Stimulated activated CD8-positive, alpha-beta memory T cell treated with anti-CD3 and anti-CD28 coated beads, Interleukin-2, amount 100 ng/mL, for 1 hour (primary cell): ENCODE measurements at places on chromosomes 13 and 19.

- DNase-seq = no peak
These were observed 3.5 kb upstream of the EID2 start for GRCh38 chr19:39543477-39543857.

GRCh38 chr13:47291107-47291656, 394.3 kb upstream of the HTR2A start:
- no peak for DNase-seq

- DNase-seq = no peak
These were observed 2.3 kb upstream of the KDM4B start for GRCh38 chr19:4966591-4966990.

DNA sequence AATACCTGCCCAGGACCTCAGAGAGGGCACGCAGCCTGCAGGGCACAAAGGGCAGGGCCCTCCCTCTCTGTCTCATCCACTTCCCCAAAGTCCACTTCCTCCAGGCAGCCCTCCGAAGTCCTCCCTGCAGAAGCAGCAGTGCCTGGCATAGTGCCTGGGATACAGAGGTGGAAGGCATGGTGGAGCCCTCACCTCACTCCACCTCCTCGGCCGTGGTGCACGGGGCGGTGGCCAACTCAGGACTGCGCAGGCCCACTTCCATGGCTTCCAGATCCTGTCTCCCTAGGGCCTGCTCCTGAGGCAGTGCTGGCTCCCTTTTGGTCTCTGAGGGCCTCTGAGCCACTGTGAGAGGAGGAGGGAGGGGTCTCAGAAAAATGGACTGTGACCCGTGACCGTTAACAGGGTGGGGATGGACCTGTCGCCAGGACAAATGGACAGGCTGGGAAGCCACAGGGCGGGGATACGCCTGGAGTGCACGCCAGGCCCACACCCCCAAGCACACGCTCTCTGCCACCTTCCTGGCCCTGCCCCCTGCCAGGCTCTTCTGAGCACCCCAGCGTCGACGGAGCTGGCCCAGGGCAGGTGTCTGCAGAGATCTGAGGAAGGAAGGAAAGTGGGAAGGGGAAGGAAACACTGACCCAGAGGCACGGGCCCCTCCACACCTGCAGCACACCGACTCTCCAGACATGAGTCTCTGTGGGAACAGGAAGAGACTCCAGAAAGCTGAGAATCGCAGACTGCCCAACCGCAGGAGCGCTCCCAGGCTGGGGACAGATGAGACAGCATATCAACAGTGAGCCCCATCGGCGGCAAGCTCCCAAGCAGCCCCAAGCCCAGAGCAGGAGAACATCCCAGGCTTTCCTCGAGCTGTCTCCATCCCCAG, 8.4 kb downstream of the REXO1 start:
- no peak for DNase-seq

- DNase-seq = no peak
These were observed 241.3 kb upstream of the IRS2 start for GRCh38 chr13:110027470-110028240.

- no peak for DNase-seq
These were observed 151.1 kb downstream of the LHFPL6 start for GRCh38 chr13:39451860-39452301.

- DNase-seq = no peak
These were observed 66.3 kb upstream of the MCF2L start for GRCh38 chr13:112902669-112903068.

- DNase-seq = peak; percentile 61
These were observed 108.8 kb downstream of the KCNRG start for GRCh38 chr13:50123862-50124535.

GRCh38 chr19:36489118-36489919, at the start of gene ZNF566:
Gene ZNF566, minus strand, starts transcription at chr19:36489561. Its CDS starts 13,004 bp downstream, at chr19:36476557.
- peak; percentile 78 for DNase-seq

DNA sequence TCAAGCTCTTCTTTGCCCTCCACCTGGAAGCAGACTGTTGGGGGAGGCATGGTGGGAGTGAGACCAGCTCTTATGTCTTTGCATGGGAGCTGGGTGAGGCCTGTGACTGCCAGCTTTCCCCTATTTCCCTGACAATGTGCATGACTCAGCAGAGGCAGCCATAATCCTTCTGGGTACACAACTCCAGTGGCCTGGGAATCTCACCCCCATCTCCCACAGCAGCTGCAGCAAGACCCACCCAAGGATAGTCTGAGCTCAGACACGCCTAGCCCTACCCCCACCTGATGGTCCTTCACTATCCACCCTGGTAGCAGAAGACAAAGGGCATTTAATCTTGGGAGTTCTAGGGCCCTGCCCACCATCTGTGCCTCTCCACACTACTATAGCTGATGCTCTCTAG, 41.4 kb upstream of the FGF14 start:
- DNase-seq = no peak

DNA sequence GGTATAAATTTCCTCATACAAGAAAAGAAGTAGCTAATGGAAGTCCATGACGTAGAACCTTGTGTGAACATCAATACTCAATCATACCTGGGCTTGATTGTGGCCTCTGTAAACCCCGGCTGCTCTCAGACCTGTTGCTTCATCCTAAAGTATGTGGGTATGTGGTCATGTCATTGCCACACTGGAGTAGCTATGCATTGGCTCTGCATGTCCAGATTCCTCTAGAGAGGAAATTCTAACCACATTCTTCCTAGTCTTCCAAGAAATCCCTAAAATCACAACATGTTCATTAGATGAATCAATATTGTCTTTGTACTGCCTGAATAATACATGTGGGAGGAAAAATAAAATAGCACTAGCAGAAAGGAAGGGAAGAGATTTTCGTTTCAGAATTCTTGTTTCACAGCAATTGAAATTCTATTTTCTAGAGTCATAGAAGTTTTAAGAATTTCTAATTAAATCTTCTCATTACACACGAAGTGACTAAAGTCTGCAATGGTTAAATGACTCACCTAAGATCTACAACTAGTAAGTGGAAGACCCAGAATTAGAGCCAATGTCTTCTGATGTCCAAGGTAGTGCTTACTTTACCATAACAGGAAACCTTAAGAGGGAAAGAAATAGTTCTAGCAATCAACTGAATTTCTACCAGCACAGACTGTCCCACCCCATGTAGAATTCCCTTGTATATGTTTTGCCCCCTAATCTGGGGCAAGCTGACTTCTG, 28.0 kb downstream of the RXFP2 start:
- no peak for DNase-seq

DNA sequence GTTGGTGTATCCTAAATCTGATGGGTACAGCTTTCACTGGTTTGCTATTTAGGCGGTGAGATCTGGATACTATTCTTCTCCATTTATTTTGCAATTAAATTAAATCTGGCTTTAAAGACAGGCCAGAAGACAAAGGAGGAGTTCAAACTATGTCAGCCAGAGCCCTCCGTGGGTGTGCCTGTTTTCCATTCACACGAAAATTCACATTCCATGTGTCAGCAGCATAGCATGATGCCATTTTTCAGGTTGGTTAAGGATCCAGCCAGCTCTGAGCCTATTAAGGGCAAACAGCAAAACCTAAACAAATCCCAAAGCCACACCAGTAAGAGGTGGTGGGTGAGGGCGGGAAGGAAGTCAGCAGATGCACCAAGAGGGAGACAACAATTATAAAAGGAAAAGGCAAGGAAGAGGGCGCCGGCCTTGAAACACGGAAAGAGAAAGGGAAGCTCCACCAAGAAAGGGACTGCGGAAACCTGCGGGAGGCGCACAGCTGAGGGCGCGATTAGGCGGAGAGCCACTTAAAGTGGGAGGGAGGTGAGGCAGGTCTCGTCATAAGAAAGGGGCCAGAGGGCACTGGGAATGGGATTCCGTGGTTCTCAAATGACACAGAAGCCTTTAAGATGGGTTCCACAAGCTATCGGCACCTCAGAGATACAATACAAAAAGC, 43.0 kb downstream of the CARS2 start:
- no peak for DNase-seq

DNA sequence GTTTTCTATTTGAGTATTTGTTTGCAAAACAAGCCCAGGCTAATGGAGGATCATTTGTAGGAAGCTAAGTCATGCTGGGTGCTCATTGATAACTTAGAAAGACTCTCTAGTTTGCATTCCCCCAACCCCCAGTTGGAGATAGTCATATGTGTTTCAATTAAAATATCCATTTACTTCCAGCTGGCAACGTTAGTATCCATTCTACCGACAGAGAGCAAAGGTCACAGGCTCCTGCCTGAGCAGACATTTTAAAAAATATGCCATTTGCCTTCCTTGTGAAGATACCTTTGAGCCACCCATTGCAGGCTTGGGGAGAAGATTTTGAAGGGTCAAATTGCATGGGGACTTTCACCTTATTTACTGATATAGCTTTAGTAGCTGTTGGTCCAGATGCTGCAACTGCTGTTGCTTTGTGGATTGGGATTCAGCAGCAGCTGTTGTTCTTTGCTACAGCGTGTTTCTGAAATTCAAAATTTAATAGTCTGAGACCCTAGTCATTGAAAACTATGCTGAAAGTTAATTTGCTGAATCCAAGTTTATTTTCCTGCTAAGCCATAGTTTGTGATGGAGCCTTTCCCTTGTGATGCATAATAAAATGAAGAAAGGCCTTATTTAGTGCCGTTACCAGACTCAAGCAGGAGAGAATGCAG, 335.1 kb downstream of the GPC6 start:
- DNase-seq = no peak

- DNase-seq = no peak
These were observed 533.5 kb upstream of the KLF12 start for GRCh38 chr13:74667656-74668203.

- no peak for DNase-seq
These were observed 10.5 kb upstream of the ATP11A start for GRCh38 chr13:112679381-112679780.

DNA sequence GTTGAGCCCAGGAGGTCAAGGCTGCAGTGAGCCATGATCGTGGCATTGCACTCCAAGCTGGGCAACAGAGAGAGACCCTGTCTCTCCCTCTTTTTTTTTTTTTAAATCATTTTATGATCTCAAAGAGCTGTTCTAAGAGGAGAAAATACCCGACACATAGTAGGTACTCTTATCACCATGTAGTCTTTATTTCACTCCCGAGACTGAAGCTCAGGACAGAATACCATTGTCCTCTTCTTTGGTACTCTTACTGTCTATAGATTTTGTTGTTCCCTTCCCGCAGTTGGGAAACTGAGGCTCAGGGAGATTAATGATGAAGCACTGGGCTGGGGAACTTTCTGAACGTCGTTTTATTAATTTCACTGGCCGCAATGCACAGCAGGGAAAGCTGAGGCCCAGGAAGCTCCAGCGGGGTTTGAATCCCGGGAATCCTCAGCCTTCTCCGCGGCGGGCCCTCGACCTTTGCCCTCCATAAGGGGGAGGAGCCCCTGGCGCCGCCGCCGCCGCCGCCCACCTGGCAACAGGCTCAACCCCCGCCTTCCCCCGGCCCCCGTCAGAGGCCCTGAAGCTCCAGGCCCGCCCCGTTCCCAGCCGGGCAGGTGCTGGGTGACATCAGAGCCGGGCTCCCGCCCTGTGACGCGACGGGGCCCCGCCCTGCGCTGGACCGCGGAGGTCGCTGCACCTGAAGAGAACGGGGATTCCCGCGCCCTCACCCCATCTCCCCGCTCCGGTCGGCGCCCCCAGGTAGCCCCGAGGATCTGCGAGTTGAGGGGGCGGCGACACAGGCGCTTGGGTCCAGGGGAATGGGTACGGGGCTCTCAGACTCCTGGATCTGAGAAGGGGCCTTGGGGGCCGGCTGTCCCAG, 1.6 kb downstream of the MYH14 start:
- DNase-seq = no peak

DNA sequence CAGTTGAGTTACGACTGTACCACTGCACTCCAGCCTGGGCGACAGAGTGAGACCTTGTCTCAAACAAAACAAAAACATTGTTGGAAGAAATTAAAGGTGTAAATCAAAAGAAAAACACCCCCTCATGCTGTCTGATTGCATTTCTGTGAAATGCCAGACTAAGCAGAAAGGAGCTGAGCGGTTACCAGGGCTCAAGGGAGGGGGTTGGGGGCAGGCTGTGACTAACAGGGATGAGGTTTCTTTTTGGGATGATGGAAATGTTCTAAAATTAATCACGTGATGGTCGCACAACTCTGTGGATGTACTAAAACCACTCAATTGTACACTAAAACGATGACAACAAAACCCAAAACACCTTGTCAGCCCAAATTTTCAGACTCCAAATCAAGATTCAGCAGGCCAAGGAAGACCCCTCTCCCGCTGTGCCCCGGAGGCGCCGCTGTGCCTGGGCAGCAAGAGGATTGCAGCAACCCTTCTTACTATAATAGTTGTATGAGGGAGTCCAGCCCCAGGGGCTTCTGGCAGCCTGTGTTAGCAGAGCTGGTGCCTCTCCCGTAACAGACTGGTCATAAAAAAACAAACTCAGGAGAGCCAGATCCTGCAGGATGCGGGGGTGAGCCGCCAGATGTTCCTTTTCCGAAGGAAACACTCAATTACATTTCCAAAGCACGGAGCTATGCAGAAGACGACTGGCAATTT, 20.9 kb downstream of the CAPS start:
- no peak for DNase-seq

DNA sequence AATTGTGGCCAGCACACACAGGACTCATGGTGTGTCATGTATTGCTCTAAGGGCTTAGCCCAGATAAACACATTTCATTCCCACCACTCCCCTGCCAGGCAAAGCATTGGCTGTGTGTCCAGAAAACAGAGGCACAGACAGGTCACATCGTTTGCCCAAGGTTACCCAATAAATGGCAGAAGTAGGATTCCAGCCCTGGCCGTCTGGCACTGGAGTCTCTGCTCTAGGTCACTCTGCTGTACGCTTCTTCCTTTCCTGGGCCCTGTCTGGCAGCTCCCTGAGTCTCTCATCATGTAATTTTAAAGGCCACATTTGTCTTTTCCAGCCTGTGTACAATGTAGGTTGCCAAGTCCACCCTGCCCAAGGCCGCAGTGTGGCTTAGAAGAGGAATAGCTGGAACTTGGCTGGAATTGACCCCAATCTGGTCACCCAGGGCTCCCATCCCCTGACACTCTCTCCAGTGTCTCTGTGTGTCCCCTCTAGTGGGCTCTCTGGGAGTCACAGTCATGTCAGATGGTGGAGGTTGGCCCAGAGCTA, 264.5 kb upstream of the TSHZ3 start:
- DNase-seq = no peak

GRCh38 chr13:20497006-20497775, 28.5 kb downstream of the CRYL1 start:
- DNase-seq = no peak

- no peak for DNase-seq
These were observed 679 bp upstream of the CDADC1 start for GRCh38 chr13:49246850-49247642.

GRCh38 chr19:39502640-39503417, 4.1 kb downstream of the DLL3 start:
- peak; percentile 55 for DNase-seq

- no peak for DNase-seq
These were observed 121.2 kb downstream of the PCCA start for GRCh38 chr13:100209857-100210825.

- no peak for DNase-seq
These were observed 1.7 kb upstream of the EML2 start for GRCh38 chr19:45640849-45641273.
